Fibroblast of lung (primary cell): ENCODE measurements at places on chromosomes 13 and 19. TPM values are rescaled to one million over a fixed set of nuclear protein-coding genes. Genes with fewer than 3 reads are reported as not detected.

Gene NAA16
- total RNA-seq, result 7.9 and 9.2 TPM in 2 replicates

Gene TNFAIP8L1
- total RNA-seq, result 1.5 and 4.0 TPM in 2 replicates

Gene KLK15
- total RNA-seq, result not detected in 2 replicates

Gene LHFPL6
- total RNA-seq, result 33.4 and 42.4 TPM in 2 replicates

GRCh38 chr19:54178581-54179261 is 5.8 kb upstream of the TMC4 start:
- DNase-seq, result no peak

GRCh38 chr19:12891553-12892021 is 627 bp downstream of the GCDH start:
- no peak for DNase-seq

DNA sequence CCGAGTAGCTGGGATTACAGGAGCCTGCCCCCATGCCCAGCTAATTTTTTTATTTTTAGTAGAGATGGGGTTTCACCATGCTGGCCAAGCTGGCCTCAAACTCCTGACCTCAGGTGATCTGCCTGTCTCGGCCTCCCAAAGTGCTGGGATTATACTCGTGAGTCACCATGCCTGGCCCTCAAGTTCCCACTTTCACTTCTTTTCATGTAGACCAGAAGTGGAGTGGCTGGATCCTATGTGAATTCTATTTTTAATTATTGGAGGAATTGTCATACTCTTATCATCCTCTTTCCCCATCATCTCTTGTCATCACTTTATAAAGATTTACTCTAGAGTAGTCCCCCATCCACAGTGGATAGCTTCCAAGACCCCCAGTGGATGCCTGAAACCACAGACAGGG is 12.8 kb upstream of the SIGLEC10 start:
- DNase-seq, result no peak

GRCh38 chr19:49779731-49780555 is 13.1 kb downstream of the AP2A1 start:
- DNase-seq, result no peak

DNA sequence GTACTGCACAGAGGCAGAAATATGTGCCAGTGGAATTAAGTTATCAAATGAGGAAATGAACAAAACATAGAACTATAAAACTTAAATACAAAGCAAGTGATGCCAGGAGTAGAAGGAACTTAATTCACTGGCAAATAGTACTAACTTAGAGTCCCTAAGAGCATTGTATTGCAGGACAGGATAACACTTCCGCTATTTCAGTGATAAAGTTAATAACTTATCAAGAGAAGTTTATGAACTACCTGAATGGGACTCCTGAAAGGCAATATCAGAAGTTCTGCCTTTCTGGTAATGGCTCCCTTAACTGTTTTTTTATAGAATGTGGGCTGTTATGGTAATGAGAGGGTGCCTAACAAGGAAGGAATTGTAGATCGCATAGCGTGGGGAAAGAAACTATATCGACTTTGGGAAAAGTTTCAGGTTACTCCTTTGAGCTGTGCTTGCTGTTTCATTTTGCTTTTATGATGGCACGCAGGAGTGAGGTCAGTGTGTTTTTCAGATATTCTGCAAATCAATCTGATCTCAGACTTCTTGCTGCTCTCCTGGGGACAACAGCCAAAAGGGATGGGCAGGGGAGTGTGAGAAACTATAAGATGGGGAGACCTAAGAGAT is 95.3 kb upstream of the MLNR start:
- no peak for DNase-seq

- DNase-seq, result no peak
Measured at GRCh38 chr13:100298691-100299090, 209.8 kb downstream of the PCCA start.

- DNase-seq, result peak; percentile 33
Measured at GRCh38 chr13:32883474-32883873, 132.7 kb upstream of the KL start.

DNA sequence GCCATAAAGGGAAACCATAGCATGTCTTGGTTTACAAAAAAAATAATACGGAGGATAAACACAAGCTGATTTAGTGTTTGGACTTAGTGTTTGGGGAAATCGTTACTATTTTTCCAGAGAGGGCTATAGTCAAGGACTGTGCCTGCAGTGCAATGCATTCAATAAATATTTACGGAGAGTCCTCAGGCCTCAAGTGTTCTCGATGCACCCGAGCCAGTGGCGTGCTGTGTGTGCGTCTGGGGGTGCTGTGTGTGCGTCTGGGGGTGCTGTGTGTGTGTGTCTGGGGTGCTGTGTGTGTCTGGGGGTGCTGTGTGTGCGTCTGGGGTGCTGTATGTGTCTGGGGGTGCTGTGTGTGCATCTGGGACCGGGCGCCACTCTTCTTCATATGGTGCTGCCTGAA is 71.7 kb upstream of the GTF3A start:
- no peak for DNase-seq

DNA sequence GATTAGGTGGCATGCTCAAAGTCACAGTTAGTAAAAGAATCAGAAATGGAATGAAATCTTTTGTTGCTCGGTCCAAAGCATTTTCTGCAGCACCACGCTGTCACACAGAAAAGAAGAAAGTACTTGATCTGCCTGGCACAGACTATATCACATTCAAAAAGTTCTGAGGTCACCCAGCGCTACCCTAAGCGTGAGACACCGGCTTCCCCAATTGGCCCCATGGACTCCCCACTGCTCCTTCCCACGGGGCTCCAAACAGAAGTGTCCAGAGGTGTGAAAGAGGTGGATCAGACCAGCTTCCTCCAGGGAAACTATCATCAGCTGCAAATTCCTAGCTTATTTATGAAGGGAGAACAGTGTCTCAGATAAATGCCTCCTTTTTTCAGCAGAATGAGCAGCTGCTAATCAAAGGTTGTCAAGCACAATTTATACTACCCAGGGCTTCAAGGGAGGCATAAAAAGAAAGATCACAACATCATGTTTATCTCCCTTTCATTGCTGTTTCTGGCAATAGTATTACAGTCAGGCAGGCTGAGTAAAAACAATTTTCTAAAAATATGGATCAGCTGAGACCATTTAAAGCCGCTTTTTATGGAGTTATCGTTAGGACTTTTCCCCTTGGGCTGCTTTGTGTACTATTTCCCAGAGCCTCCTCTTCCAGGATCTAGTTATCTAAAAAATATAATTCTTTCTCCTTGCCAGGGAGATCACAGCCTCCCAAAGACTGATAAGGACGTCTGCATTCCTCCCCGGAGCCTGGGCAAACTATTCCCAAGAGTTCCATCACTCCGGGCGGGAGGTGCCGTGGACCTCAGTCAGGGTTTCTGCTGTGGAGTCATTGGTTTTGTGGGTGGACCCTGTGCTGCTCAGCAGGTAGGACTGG is 208.0 kb downstream of the LHFPL6 start:
- peak; percentile 36 for DNase-seq

GRCh38 chr13:72180253-72180952 is 313.4 kb upstream of the DACH1 start:
- DNase-seq, result peak; percentile 92

DNA sequence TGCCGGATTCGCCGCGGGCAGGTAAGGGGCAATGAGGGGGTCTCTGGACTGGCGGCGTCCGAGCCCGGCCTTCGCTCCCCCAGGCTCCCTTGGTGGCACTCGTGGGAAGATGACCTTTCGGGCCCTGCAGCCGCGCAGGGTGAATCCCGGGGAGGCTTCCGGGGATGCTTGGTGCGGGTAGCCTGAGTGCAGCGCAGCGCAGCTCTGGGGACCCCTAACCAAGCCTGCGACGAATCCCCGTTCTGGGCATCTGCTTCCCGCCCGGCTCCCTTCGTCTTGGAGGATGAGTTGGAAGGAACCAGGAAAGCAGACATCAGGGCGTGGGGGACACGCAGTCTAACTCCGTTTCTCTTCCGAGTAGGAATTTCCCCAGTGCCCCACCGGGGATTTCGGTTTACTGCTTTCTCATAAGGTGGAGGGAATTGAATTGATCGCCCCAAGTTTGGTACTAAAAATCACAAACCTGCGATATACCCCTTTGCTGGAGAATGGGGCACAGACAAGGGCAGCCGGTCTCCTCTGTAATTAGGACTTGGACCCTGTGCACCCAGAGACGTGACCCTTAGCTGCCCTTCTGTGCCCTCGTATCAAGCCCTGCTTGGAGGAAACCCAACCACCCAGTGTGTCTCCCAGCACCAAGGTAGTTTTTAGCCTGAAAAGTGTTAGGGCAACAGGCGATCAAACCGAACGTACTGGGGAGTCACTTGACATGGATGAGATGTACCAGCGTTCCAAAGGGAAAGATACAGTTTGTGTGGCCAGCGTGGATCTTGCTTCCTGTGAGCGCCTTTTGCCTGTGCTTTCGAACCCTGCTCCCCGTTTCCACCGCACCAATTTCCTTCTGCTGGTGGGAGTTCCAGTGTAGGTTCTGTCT is 1.0 kb downstream of the GPC5 start:
- DNase-seq, result no peak

DNA sequence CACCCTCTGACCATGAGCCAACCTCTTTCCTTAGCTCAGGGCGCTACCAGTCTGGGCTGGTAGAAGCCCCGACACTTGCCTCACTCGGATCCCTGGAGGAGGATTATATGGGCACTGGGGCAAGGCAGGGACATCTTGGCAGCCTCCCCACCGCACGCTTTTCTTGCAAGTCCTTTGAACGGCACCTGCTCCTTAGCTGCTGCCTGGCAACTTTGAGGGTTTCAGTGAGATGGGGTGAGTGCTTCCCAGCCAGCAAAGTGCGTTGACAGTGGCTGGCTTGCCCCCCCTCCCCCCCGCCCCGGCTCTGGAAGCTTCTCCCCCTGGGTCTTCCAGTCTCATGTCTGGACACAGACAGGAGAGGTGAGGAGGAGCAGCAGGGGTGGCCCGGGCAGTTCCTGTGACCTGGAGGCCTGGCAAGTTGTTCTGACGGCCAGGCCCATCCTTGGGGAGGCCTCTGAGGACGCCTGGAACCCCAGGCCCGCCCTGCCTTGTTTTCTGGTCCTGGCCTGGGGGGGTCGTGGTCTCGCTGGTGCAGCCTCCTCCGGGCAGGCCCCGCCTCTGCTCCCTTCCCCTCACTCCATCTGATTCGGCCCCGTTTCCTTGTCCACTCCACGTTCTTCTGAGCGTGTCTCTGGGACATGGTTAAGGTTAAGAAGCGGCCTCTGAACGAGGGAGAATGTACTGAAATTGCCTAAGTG is 75.2 kb downstream of the ATP11A start:
- no peak for DNase-seq
